ENCODE measurements at places on chromosomes 1 and 21. TPM values are rescaled to one million over a fixed set of nuclear protein-coding genes. Genes with fewer than 3 reads are reported as not detected.

JAK1 gene
- total RNA-seq = 49.8 TPM

RPTN gene
- not detected for total RNA-seq

COL6A2 gene
- 27.0 TPM for total RNA-seq

PRRX1 gene
- total RNA-seq = 1.1 TPM

PLEKHN1 gene
- total RNA-seq = 0.16 TPM

SHISA4 gene
- 3.6 TPM for total RNA-seq

DNA sequence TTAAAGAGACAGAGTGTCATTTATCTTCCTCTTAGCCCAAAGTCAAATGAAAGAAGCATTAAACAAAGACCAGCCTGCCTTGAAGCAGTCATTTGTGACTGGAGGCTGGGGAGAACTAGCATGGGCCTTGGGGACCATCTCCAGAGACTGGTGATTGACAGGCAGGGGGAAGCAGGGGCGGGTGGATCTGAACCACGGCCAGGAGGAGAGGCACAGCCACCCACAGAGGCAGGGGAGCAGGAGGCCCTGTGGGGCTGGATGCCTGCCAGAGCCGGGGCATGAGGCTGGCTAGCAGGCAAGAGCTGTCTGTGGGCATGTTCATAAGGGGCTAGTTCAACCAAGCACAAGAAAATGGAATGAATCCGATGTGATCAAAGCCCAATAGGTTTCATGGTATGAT is 73.9 kb downstream of the PLXNA2 start:
- DNase-seq = no peak

- DNase-seq = no peak
Measured at GRCh38 chr21:44916965-44917364, 3.7 kb downstream of the ITGB2 start.

RGS5 gene
- total RNA-seq = 14.9 TPM

DNA sequence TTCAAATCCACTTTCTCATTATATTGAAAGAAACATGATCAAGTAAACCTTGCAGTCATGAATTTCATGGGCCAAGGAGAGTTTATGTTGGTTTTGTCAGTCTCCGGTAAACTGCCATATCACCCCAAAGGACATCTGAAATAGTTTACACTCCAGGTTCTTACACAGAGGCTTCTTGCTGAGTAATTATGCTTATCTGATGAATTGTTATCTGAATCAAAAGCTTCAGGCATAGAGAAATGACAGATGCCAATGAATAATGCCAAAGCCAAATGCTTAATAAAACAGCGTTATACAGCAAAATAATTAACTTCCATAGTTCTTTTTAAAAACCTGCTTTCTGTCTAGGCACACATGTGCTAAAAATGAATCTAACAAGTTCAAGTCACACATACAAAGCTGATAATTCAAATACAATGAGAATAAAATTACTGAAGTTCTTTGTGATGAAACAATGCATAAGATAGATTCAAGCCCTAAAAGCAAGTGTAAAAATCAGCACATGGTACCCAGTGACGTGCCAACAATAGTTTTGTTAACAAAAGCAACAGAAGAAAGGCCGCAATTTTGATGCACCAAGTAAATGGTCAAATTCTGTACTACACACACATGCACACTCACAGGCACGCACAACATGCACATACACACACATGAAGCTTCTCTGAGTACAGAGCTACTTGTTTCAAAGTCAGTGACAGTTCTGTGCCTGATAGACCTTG is 109.2 kb downstream of the SLC44A5 start:
- no peak for DNase-seq

DNA sequence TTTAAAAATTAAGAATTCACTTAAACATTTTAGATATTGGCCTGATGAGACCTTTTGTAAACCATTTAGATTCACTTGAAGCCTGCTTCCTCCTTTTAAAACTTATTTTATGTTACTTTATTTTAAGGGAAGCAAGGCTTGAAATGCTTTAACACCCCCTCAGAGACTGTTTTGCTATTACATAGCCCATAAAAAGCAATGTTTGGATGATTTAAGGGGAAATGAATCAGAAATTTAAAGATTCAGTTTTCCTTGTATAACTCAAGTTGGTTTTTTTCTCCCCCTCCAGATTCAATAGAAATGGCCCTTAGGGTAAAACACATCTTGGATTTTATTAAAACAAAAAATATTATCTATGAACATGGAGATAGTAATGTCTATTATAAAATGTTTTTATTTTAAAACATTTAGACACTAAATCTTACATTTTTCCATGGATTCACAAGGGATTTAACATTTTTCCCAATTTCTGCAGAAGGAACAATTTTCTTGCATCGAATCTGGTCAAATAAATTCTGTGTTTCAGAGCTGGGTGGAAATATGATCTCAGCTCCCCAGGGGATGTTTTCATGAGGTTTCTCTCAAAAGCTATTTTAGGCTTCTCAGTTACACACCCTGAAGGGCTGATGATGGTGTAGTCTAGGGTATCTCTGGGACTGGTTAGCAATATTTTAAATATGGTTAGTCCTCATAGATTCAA is 69.3 kb upstream of the WARS2 start:
- DNase-seq = no peak

SH2D1B gene
- not detected for total RNA-seq

- DNase-seq = peak; percentile 59
Measured at GRCh38 chr1:117210831-117211261, at the start of gene VTCN1. Gene VTCN1, minus strand, starts transcription at chr1:117210927. Its CDS starts 72 bp downstream, at chr1:117210855.

- no peak for DNase-seq
Measured at GRCh38 chr1:42319128-42319851, 15.7 kb downstream of the FOXJ3 start.

DNA sequence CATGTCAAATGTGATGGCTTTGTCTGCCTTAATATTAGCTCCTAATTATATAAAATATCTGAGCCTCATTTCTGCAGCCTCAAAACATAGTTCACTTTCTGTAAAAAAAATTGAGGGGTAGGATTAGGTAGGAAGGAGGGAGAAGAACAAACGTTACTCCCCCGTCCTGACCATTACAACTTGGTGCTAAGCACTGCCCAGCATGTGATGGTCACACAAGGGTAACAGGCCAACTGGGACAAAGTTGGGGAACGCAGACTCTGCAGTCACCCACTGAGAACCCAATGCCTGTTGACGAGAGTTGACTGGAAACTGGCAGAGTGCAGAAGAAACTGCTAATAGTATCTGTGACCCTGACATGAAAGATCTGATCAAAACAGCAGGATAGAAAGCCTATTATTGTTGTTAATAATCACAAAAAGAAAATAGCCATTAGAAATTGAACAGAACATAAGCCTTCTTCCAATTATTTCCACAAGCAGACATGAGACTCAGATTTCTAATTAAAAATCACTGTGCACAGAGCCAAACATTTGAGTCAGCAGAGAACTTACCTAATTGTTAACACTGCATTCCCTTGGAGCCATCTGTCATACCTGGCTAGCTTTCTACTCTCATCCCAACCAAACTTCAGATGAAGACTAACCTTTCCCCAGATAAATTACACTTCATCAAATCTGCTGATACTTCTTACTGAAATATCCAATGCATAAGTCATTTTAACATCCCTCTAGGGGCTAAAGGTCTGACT is 5.5 kb downstream of the SORT1 start:
- no peak for DNase-seq

HES5 gene
- 0.25 TPM for total RNA-seq

DNA sequence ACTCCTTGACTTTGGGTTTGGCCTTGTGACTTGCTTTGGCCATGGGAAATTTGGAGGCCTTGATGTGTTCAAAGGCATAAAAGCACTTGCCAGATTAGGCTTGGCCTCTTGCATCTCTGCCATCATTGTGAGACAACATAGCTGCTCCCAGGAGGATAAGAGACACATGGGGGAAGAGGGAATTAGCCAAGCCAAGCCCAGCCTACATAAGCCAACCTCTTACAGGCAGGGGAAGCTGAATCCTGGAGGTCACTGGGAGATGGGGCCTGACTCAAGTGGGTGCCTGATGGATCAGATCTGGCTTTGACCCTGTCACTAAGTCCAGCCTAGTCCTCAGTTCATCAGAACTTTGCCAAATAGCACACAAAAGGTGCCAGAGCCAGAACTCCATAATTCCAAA is 37.6 kb upstream of the HMGB4 start:
- no peak for DNase-seq

PCNX2 gene
- total RNA-seq = 7.6 TPM

LYPD8 gene
- not detected for total RNA-seq

DNA sequence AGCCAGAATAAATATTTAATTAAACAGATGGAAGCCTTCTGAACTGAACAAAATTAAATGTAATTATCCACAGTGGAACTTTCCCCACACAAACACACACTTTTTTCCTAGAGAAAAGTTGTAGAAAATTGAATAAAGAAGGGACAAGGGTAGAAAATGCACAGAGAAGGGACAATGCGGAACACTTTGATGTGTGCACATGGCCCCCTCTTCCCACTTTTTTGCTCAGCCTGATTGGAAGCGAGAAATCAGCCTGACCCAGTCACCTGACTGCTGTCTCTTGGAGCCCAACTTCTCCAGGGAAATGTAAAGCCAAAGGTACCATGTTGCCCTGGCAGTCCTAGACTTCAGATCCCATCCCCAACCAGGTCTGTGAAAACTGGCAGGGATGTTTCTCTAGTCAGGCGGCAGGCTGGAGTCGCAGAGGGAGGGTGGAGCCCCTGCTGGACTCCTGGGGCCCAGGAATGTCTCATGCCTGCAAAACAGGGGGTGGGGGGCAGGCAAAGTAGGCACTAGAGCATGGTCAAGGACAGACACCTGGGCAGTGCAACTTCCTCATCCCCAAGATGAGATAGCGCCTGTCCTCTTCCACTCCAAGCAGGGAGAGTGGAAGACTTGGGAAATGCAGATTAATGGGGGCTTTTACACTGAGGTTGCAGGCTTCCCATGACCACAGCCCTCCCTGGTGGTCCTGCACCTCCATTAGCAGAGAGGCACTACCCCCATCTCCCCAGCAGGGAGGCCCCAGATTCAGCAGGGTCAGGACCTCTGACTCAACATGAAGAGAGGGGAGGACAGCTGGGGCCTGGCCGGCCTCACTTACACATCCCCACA is 2.8 kb downstream of the CERS2 start:
- DNase-seq = no peak

OR2T27 gene
- total RNA-seq = not detected

DNA sequence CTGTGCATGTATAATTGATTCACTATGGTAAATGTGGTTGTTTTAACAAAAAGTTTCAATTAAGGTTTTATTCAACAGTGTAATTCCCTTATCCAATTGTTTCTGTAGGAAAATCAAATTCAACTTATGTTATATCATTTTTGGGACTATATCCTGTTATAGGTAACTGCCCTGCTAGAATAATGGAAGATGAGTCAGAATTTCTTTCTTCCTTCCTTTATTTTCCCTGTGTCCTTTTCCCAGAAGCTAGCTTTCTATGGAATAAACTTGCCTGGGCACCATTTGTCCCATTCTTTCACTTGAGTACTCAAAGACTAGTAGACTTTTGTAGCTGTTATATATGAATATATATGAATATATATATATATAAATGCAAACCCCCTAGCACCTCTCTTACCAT is 301.3 kb downstream of the TM2D1 start:
- no peak for DNase-seq

BSND gene
- not detected for total RNA-seq

LPGAT1 gene
- 49.7 TPM for total RNA-seq

ENAH gene
- total RNA-seq = 31.6 TPM

DNA sequence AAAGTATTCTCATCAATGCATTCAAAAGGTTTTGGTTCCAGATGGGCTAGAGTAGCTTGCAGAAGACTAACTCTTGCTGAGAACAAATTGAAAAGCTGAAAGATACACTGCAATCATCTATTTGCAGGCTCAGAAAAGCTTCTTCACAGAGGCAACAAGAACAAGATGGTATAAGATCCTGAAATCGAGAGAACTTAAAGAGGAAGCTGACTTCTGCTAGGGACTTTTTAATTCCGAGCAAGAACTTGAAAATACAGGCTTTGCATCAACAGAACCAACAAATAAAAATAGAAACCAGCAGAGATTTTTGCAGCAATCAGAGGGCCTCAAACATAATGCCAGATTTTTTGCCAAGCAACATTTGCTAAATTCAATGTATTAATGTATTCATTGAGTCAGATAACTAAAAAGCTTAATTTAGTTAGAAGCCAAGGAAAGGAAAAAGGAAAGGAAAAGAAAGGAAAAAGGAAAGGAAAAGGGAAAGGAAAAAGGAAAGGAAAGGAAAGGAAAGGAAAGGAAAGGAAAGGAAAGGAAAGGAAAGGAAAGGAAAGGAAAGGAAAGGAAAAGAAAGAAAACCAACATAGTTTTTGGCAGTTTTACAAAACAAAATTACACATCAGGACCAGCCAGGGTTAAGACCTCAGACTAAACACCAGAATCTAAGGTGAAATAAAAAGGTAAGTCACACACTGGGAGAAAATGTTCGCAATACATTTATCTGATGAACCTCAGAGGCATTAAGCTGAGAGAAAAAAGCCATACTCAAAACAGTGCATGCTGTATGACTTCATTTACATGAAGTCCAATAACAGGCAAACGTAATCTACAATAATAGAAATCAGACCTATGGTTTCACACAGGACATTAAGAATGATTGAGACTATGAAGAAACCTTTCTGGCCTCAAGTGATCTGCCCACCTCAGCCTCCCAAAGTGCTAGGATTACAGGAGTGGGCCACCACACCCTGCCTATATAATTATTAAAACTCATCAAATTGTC is 42.6 kb downstream of the FAF1 start:
- no peak for DNase-seq

DNA sequence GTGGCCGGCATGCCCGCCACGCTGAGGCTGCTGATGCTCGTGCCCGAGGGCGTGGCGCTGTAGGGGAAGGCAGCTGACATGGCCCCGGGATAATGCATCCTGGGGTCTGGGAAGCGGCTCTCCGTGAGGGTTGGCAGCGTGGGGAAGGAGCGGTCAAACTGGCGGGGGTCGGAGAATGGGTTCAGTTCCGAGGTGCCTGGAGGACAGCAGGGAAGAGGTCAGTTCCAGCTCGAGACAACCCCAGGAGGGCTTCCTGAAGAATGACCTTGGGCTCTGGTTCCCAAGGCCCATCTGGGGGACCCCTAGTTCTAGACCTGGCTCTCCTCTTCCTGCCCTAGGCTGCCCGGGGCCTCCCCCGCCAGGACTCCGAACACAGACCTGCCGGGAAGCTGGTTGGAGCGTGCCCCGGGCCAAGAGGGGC is 27.6 kb downstream of the RUNX3 start:
- peak; percentile 47 for DNase-seq

- DNase-seq = no peak
Measured at GRCh38 chr1:248906753-248907661, 972 bp downstream of the PGBD2 start.

- DNase-seq = no peak
Measured at GRCh38 chr1:40980453-40981121, 1.1 kb downstream of the CTPS1 start.

DNA sequence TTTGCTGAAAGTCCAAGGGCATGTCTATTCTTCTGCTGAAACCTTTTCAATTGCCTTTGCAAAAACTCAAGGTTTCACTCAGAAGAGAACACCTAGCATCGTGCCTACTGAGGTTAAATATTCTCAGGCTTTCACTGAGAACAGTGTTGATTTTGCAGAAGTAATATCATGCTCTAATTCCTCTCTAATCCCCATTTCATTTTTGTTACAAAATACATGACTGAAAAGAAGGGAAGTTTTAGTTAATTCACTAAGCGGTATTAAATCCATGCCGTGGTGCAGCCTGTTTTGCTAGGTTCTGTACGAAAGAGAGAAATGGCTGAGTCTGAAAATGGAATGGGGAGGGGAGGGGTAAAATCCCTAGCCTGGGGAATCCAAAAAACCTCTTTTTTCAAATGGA is 163.2 kb upstream of the CAMK1G start:
- DNase-seq = no peak

All from pancreas (tissue), 10 donors.